AG09309 (cell line): ENCODE measurements at places on chromosomes 7 and 10.

DNA sequence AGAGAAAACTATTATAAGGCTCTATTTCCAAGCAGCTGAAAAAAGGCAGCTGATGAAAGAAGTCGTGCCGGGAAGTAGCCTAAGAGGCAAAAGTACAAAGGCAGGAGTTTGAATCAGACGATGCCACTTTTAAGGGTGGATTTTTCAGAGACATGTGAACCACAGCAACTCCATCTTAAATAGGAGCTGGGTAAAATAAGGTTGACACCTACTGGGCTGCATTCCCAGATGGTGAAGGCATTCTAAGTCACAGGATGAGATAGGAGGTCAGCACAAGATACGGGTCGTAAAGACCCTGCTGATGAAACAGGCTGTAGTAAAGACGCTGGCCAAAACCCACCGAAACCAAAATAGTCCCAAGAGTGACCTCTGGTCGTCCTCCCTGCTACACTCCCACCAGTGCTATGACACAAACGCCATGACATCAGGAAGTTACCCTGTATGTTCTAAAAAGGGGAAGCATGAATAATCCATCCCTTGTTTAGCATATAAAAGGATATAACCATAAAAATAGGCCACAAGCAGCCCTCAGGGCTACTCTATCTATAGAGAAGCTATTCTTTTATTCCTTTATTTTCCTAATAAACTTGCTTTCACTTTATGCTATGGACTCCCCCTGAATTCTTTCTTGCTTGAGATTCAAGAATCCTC lies 45.5 kb upstream of the PRSS1 start:
- no peak for DNase-seq

DNA sequence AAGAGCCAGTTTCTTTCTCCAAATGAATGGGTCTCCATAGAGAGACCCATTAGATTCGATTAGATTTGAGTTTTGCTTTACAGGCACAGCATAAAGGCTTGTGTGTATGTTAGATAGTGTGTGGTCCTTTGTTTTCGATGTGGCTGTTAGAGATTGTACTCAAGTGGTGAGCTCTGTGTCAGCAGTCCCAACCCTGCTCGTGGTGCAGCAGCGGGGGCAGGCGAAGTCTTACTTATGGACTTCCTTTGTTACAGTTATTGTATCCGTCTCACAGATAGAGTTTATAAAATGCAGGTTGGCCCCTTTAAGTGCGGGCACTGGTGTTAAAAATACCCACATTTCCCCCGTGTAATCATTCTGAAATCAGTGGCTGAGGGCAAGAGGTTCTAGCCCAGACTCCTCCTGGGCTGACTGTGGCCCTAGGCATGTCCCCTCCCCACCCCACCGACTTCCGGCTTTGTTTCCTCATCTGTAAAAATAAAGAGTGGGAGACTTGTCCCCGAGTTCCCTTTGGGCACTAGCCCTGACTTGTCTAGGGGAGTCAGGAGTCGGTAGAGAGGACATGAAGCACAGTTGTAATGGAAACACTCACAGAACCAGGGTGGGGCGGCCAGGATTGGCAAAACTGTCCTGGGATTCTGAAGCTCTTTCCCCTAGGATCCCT lies 28.6 kb downstream of the MTURN start:
- no peak for DNase-seq

GRCh38 chr10:75497997-75498883 lies 66.8 kb downstream of the LRMDA start:
- peak; percentile 32 for DNase-seq

DNA sequence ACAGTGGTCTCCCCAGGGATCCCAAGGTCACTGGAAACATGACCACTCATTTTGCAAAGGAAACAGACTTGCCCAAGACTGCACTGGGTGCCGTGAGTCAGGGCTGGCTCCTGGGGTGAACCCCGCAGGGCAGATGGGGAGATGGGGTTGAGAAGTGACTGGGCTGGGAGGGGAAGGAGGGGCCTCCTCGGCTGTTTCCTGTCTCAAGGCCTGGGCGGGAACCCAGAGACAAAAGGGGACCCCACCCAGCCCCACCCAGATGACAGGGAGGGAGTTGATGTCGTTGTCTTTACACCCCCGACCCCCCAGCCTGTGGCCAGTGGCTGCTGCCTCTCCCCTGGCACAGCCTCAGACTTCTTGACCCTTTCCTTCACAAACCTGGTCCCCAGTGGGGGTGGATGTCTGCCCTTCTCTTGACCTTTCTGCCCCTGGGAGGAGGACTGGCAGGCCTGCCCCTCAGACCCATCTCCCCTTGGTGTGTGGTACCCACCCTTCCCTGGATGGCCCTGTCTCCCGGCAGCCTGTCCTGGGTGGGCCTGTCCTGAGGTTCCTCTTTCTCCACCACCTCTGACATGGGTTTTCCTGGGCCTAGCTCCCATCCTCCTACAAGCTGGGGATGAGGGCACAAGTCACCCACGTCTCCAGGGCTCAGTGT lies 1.4 kb downstream of the MYO1G start:
- DNase-seq, result no peak

DNA sequence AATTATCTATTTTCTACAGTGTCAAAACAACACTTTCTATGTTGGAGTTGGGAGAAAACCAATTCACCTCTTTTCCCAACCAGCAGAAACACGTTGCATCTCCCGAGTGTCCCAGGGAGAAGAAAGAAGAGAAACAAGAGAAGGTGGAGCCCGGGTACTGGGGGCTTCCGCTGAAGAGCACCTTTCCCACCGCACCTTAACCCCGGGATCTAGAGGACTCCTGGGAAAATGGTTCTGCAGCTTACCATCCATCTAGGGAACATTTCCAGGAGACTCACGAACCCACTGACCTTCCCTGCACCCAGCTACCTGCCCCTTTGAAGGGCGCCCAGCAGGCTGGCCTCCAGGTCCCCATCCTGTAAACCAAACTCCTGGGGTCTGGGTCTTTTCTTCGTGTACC lies 346.8 kb downstream of the TCERG1L start:
- no peak for DNase-seq

DNA sequence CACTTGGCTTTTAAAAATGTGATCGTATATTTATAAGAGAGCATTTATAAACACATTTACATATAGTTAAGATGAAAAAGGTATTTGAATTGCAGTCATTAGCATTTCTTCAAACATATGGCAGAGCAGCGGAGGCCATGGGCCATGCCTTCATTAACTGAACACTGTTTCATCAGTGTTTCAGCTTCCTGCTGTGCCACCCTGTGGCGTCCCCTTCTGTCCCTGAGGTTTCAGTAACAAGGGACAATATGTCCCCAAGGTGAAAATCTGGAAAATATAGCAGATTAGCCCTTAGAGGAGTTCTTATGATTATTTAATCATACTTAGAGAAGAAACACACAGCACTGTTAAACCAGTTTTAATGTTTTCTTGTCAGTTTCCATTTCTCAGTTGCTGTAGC lies 577.8 kb downstream of the ETV1 start:
- DNase-seq, result no peak

GRCh38 chr7:37346761-37347160 lies 101.9 kb downstream of the ELMO1 start:
- no peak for DNase-seq

DNA sequence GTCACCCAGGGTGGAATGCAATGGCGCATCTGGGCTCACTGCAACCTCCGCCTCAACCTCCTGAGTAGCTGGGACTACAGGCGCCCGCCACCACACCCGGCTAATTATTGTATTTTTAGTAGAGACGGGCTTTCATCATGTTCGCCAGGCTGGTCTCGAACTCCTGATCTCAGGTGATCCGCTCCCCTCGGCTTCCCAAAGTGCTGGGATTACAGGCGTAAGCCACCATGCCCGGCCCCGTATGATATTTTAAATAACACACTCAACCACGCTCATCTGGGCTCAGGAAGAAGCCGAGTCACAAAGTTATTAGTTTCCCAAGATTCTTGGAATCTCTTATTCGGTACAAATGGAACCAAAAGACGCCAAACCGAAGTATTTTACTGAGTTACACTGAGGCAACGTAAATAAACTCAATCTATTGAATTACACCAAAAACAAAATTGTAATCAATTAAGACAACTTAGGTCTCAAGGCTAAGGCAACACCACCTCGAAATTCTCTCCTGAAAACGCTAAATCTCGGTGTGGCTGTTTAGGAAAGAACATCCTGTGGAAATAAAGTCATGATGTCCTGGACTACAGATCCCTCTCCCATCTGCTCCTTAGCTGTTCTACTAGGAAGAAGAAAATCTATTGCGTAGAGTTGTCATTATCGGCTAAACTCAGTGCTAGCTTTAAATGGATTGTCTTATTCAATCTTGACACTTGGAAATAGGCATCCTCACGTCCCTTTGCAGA lies 910 bp downstream of the ARHGAP19 start:
- DNase-seq, result no peak

DNA sequence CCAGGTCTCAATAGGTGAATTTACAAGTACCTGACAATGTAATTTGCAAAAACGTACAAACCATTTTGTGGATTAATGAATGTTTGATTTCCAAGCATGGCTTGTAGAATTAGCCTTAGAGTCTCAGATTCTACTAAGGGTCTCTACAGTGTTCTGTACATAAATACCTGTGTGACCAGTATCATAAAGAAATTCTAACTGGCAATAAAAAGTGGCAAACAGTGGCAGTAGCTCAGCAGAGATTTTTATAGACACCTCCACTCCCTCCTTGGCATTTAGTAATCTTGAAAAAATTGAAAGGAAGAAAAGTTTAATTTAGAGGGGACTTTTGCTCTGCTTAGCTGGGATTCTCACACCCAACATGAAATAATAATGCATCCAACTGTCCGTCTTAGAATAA lies 220.8 kb downstream of the POU6F2 start:
- DNase-seq, result no peak

- DNase-seq, result peak; percentile 42
Measured at GRCh38 chr7:127865466-127865865, 165.8 kb downstream of the LRRC4 start.

GRCh38 chr10:123507298-123507697 lies 158.9 kb upstream of the GPR26 start:
- DNase-seq, result no peak

DNA sequence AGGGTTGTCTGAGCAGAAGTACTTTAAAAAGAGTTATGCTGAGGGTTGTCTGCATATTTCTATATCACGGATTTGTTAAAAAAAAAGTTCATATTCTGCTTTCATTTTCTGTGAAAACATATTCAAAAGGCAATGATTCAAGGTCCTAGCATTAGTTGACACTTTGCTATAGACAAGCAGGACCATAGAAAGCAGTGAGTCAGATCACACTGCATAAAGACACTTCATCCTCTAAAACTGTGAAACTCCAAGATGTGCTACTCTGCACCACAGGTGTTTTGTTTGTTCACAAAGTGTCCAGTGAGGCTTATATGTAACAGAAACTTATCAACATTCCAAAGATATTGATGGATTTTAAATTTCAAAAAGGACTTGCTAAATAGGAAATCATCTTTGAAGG lies 47.0 kb downstream of the SPAM1 start:
- no peak for DNase-seq

- DNase-seq, result no peak
Measured at GRCh38 chr10:35493196-35494118, 111.7 kb upstream of the GJD4 start.

- DNase-seq, result no peak
Measured at GRCh38 chr10:18860631-18861240, 187.9 kb upstream of the MALRD1 start.

- DNase-seq, result no peak
Measured at GRCh38 chr10:23568996-23569395, 130.1 kb downstream of the OTUD1 start.

GRCh38 chr10:125840955-125841354 lies 17.6 kb downstream of the BCCIP start:
- DNase-seq, result no peak

- no peak for DNase-seq
Measured at GRCh38 chr10:114405011-114405350, 679 bp upstream of the AFAP1L2 start.

DNA sequence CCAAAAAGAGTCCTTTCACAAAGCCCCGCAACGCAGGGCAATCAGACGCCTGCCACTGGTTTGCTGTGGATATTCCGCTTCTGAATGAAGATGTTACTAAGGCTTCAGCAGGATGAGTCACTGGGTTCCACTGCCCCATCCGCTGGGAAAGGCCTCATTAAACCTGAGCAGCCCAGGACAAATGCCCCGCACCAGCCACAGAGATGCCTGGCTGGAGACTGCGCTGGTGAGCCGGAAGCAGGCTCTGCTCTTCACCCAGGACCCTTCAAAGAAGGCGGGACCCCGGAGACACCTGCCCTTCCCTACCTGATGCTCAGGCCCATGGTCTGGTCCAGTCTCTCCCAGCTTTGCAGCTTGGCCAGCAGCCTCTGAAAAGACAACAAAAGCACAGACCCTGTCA lies 19.8 kb downstream of the MAD1L1 start:
- DNase-seq, result no peak

GRCh38 chr7:129055294-129055816 lies 444 bp upstream of the TNPO3 start:
- no peak for DNase-seq

DNA sequence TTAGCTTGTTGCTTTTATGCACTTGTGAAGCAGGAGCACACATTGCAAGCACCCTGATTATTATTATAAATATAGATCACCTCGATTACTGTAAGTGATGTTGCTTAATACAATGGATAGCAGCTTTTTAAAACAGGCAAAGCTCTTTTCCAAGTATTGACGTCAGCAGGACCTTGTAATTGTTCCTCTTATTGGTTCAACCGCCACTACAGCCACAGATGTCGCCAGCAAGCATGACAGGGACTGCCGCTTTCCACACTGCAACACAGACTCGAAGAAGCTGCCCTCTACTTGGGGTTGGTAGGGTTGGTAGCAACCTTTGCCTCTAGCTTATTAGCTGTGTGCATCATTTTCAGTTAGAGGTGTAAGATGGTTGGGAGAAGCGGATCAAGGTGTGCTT lies 167.6 kb downstream of the ZNF365 start:
- DNase-seq, result no peak

- no peak for DNase-seq
Measured at GRCh38 chr10:74063256-74063655, 65.3 kb downstream of the VCL start.

DNA sequence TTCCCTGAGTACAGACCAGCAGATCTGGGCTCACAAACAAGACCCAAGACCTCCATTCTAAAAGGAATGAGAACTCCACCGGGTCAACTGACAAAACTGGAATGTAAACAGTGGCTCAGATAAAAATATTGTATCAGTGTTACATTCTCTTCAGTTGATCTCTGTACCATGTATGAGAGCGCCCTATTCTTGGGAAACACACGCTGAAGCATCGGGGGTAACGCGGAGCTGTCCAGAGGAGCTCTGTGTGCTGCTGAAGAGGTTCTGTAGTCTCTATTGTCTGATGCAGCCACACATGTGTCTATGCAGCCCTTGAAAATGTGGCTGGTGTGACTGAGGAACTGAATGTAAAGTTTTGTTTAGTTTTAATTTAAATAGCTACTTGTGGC lies 39.7 kb downstream of the HIPK2 start:
- no peak for DNase-seq

DNA sequence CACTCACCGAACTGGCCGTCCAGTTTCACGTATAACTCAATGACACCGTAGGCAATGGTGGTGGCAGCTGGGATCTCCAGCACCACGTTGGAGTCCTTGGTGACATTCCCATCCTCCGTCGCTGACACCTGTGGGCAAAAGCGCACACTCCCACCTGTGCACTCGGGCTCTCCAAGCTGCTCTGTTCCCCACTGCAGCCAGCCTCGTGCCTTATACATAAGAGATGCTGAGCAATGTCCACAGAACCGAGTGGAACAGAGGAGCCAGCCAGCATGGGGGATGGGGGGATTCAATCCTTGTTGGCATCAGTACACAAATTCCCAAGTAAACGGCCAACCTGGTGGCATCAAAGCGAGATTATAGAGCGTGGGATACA lies 40.0 kb downstream of the GSDME start:
- no peak for DNase-seq
